Subcutaneous preadipocyte (primary cell): ENCODE measurements at places on chromosomes 7 and 10. TPM values are rescaled to one million over a fixed set of nuclear protein-coding genes. Genes with fewer than 3 reads are reported as not detected.

Gene GIMAP2
- total RNA-seq: 1.4 and 1.5 TPM in 2 replicates

Gene FAM237B
- total RNA-seq: under 0.01 and 0.20 TPM in 2 replicates

Gene CFAP58
- total RNA-seq: 0.37 and 0.59 TPM in 2 replicates

Gene UPK3BL2
- 2.9 and 3.7 TPM in 2 replicates for total RNA-seq

Gene GRID2IP
- not detected in 2 replicates for total RNA-seq
